H9 (cell line): ENCODE measurements at places on chromosomes 3 and 15. TPM values are rescaled to one million over a fixed set of nuclear protein-coding genes. Genes with fewer than 3 reads are reported as not detected.
A peak's percentile ranks its signal among the peaks of the same experiment; 100 is the strongest.

DNA sequence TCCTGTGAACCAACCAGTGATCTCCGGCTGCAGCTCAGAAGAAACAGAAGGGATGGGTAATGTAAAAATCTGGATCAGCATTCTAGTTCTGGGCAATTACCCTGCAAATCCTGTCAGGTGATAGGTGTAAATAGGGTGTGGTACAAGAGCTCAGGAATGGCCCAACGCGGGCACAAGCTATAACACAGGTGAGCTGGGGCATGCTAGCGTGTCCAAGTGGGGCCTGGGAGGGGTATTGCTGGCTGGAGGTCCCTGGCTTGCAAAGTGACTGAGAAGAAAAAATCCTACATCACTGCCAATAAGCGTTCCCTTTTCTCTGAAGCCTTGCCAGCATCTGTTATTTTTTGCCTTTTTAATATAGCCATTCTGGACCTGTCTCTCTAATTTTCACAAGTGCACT lies 9.7 kb upstream of the CHST2 start:
- no peak overlapping the region for H3K27ac ChIP-seq
- H3K27me3 ChIP-seq: no peaks in the 10 kb centered on the region
- H3K4me3 ChIP-seq: no peak overlapping the region
- no peak for DNase-seq

- peaks cover under 1% of the 10 kb centered on the region; the same call in 1 of the 2 replicates for H3K4me1 ChIP-seq
- H3K27ac ChIP-seq: no peak overlapping the region
- H3K27me3 ChIP-seq: no peaks in the 10 kb centered on the region
Measured at GRCh38 chr3:24683633-24684384, 189.2 kb upstream of the THRB start.

DNA sequence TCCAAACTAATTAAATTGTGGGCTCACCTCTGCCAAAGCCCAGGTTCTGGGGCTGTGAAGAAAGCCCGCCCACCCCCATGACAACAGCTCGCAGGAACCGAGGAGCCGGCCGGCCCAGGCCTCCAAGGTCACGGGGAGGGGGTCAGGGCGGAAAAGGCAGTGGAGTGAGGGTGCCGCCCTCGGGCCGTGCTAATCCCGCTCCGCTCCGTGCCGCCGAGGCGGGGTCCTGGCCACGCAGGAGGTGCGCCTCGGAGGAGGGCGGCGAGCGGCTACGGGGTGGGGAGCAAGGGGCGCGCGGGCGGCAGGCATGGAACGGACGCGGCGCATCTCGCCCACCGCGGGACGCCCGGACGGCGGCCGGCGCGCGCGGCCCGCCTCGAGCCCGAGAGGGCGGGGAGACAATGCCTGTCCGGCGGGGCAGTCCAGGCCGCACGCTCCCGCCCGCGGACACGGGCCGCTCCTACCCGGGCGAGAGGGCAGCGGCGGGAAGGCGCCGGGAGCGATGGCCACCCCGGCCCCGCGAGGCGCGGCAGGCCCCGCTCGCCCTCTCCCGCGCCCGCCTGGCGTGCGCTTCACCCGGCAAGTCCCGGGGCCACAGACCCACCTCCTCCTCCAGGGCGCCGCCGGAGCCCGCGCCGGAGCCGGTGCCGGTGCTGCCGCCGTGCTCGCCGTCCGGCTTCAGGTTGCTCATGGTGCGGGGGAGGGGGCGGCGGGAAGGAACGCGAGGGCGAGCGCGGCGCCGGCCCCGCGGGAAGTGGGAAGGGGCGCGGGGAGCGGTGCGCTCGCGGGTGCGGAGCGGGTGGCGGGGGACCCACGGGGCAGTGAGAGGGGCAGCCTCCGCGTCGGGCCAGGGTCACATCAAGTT lies 528 bp downstream of the RBPMS2 start:
- peak overlapping the region; percentile 88 for H3K4me3 ChIP-seq
- H3K27ac ChIP-seq: no peak overlapping the region
- H3K4me1 ChIP-seq: peaks cover 22% of the 10 kb centered on the region; the same call in 1 of the 2 replicates
- no peak for DNase-seq

The IQCB1 gene
- total RNA-seq: 34.6 and 35.8 TPM in 2 replicates

- H3K36me3 ChIP-seq: no peaks in the 10 kb centered on the region
- no peak overlapping the region for H3K27ac ChIP-seq
- no peaks in the 10 kb centered on the region for H3K27me3 ChIP-seq
- no peaks in the 10 kb centered on the region for H3K4me1 ChIP-seq
Measured at GRCh38 chr3:20561166-20561565, 375.2 kb upstream of the SGO1 start.

- no peaks in the 10 kb centered on the region for H3K27me3 ChIP-seq
- no peak overlapping the region for H3K27ac ChIP-seq
- H3K4me1 ChIP-seq: no peaks in the 10 kb centered on the region
- no peaks in the 10 kb centered on the region for H3K36me3 ChIP-seq
Measured at GRCh38 chr15:61541516-61541915, 312.4 kb upstream of the RORA start.

DNA sequence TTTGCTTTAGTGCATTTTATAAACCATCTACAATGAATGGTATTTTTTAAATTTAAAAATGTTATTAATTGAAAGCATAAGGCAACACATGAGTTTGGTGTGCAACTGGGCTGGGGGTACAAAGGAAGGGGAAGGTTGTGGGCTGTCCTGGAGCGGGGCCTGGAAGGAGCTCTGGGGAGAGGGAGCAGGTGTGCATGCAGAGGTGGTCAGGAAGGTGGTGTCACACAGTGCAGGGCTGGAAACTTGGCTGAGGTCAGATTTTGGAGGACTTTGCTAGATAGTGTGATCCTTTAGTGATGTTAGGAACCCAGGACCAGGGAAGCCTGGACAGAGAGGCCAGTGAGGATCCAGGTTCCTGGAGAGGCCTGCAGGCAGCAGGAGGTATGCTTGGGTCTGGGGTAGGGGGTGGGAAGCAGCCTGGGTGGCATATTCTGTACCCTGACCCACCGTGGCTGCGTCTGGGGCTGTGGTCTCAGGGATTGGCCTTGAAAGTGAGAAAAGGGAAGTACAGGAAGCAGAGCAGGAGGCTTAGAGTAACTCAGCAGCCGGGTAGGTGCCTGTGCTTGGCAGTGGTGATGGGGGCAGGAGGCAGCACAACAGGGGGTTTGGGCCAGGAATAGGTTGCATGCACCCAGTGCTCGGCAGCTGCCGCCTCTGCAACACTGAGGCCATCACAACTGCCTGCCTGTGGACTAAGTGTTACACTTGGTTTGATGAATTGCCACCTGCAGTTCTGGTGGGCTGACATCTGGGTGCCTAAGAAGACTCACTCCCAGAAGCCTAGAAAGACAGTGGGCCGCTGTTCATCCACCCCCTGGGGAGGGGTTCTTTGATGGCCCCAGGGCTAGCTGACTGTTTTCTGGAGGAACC lies 33.0 kb downstream of the KY start:
- H3K36me3 ChIP-seq: no peaks in the 10 kb centered on the region
- no peak overlapping the region for H3K27ac ChIP-seq
- H3K27me3 ChIP-seq: no peaks in the 10 kb centered on the region
- no peak overlapping the region; the same call in 2 of the 3 replicates for H3K4me3 ChIP-seq
- no peaks in the 10 kb centered on the region for H3K4me1 ChIP-seq

DNA sequence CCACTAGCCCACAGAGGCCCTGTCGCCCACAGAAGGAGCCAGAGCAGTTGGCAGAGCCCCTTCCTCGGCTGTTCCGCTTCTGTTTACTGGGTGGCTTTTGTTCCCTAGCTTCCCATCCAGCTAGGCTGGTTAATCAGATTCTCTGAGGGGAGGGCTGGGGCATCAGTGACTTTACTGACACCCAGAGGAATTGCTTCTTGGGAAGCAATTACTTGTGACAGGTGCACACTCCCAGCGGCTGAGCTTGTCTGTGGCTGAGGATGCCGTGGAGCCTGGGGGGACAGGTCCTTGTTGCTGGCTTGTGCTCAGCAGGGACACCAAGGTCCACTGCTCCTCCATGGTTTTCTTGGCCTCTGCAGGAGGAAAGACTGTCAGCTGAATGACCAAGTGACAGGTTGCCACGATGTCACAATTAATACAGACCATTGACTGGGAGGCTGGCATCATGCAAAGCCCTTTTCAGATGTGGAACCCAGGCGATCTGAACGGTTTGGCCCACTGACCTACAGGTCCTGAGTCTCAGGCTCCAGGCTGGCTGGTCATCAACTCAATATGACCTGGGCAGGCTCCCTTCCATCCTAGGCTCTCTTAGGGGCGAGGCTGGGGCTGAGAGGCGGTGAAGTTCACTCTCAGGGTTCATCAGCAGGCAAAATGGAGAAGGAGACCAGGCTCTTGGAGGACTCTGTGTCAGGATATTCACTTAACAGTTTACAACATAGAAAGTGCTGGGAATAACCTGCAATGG lies 31.8 kb upstream of the SFMBT1 start:
- no peak overlapping the region for H3K4me3 ChIP-seq
- no peaks in the 10 kb centered on the region for H3K36me3 ChIP-seq
- H3K4me1 ChIP-seq: no peaks in the 10 kb centered on the region; the same call in 1 of the 2 replicates
- no peaks in the 10 kb centered on the region for H3K27me3 ChIP-seq

DNA sequence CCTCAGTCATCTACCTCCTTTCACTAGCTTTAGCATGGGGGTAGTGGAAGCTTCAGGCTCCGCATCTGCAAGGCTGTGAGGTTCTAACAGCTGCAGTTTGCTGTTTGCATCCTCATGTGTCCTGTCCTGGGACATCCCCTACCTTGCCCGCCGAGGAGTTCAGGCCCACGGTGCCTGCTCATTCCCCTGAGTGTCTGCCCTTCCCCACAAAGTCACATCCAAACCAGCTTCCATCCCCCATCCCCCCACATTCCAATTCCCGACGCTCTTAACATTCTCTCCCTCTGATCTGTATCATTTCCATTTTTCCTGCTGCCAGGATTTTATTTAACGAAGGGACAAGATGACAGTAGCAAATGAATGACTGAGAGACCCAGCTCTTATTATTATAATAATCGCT lies 43.8 kb downstream of the HRH1 start:
- H3K27ac ChIP-seq: no peak overlapping the region
- H3K27me3 ChIP-seq: no peaks in the 10 kb centered on the region
- no peaks in the 10 kb centered on the region for H3K36me3 ChIP-seq
- DNase-seq: no peak
- H3K4me3 ChIP-seq: no peak overlapping the region

The C3orf20 gene
- total RNA-seq: not detected in 2 replicates

GRCh38 chr3:86563400-86563970 lies 427.5 kb downstream of the VGLL3 start:
- H3K27me3 ChIP-seq: no peaks in the 10 kb centered on the region
- H3K27ac ChIP-seq: no peak overlapping the region
- DNase-seq: no peak
- peaks cover 6% of the 10 kb centered on the region for H3K36me3 ChIP-seq
- no peaks in the 10 kb centered on the region for H3K4me1 ChIP-seq
